B cell (primary cell): ENCODE measurements at places on chromosomes 2 and 18. TPM values are rescaled to one million over a fixed set of nuclear protein-coding genes. Genes with fewer than 3 reads are reported as not detected.

DNA sequence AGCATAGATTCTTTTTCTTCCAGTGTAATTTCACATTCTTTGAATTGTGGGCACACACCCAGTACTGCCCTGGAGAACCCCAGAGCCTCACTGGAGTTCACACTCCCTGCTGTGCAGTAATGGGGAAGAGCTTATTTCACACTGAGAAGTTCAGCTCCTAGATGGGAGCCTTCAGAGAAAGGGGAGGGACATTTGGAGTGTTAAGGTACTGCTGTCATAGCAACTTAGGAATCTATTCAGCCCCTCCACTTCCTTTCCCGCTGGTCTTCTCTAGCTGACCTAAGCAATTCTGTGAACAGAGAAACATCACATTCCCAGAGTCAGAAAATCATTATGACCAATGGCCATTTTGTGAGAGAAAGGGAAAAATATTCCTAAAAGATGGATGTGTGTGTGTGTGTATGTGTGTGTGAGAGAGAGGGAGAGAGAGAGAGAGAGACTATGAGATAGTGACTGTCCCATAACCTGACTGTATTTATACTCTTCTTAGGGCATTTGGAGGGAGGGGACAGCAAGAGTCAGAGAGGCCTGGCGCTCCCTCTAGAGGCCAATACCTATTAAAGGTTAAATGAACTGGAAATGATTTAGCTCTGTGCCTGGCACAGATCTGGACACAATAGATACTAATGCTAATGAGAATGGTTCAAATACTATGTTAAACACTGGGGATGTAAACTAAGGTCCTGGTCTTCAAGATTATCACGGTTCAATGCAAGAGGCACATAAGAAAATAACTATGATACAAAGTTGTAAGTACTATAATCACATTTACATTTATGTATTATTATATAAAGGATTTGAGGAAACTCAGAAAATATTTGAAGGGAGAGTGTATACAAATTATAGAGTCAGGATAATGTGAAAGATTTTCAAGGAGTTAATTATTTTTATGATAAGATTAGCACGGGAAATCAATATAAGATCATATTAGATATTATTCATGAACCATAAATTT lies 41.5 kb upstream of the RPE start:
- no peaks in the 10 kb centered on the region for H3K27me3 ChIP-seq
- peak; percentile 50 for DNase-seq
- H3K36me3 ChIP-seq = no peaks in the 10 kb centered on the region
- H3K4me1 ChIP-seq = no peaks in the 10 kb centered on the region

- H3K27me3 ChIP-seq = no peaks in the 10 kb centered on the region
- H3K4me3 ChIP-seq = peak overlapping the region; percentile 59
- H3K4me1 ChIP-seq = peaks cover 52% of the 10 kb centered on the region
- DNase-seq = no peak
Observed at GRCh38 chr18:44786257-44786656, 105.6 kb downstream of the SETBP1 start.

- no peak overlapping the region for H3K27ac ChIP-seq
- H3K4me1 ChIP-seq = no peaks in the 10 kb centered on the region
- H3K36me3 ChIP-seq = no peaks in the 10 kb centered on the region
- no peak for DNase-seq
- H3K27me3 ChIP-seq = no peaks in the 10 kb centered on the region
Observed at GRCh38 chr2:124046332-124046731, 21.2 kb downstream of the CNTNAP5 start.

DNA sequence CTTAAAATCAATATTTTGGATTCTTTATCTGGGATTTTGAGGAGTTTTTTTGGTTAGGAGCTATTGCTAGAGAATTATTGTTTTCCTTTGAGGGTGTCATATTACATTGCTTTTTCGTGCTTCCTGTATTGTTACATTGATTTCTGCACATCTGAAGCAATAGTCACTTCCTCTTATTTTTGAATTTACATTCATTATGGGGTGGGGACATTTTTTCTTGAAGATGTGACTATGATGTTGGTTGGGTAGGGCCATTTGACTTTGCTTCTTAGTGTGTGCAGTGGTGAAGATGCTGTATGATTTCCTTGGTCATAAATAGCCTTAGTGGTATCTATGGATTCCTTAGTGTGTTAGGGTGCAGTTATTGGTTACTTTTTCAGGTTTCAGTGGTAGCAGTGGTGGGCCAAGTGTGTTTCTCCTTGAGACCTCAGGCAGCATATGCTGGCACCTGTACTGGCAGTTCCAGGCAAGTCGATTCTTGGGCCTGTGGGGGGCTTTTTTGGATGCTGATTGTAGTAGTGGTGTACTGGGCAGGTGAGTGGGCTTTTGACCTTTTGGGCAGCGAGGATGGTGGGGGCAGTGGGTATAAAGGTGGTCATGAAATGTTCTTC lies 61.8 kb downstream of the ARHGAP25 start:
- H3K4me3 ChIP-seq = peak overlapping the region; percentile 1
- no peaks in the 10 kb centered on the region for H3K27me3 ChIP-seq
- H3K36me3 ChIP-seq = peaks cover 86% of the 10 kb centered on the region
- DNase-seq = peak; percentile 71
- H3K4me1 ChIP-seq = peaks cover 68% of the 10 kb centered on the region
- H3K27ac ChIP-seq = peak overlapping the region; percentile 67

POTEJ gene
- polyA plus RNA-seq = not detected in 2 replicates

GPR39 gene
- polyA plus RNA-seq = not detected in 2 replicates

DNA sequence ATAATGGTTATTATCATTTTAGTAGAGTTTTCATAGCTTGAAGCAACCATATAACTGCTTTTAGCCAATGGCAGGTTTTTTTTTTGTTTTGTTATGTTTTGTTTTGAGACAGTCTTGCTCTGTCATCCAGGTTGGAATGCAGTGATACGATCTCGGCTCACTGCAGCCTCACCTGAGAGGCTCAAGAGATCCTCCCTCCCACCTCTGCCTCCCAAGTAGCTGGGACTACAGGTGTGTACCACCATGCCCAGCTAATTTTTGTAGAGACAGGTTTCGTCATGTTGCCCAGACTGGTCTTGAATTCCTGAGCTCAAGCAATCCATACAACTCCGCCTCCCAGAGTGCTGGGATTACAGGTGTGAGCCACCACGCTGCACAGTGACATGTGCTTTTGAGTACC lies 117.5 kb upstream of the GAREM1 start:
- no peaks in the 10 kb centered on the region for H3K4me1 ChIP-seq
- H3K4me3 ChIP-seq = no peak overlapping the region
- H3K36me3 ChIP-seq = no peaks in the 10 kb centered on the region
- no peak for DNase-seq
- peaks cover 4% of the 10 kb centered on the region for H3K27me3 ChIP-seq
- no peak overlapping the region for H3K27ac ChIP-seq

DNA sequence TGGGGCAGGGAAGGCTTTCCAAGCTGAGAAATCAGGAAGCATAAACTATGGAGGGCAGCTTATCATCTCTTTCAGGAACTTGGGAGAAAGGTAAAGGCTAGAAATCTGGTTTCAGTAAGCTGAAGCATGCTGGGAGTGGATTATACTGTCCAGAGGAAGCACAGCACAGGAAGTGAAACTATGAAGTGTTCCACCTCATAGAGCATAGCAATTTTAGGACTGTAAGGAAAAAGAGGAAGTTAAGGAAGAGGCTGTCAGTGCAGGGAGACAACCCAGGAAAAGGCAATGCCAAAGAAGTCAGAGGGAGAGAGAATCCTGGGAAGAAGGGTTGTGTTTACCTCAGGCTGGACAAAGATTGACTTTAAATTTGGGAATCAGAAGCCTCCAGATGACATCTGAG lies 51.9 kb downstream of the EFEMP1 start:
- H3K4me3 ChIP-seq = no peak overlapping the region
- no peaks in the 10 kb centered on the region for H3K36me3 ChIP-seq
- peak; percentile 35 for DNase-seq
- no peak overlapping the region for H3K27ac ChIP-seq
- H3K27me3 ChIP-seq = no peaks in the 10 kb centered on the region

DNA sequence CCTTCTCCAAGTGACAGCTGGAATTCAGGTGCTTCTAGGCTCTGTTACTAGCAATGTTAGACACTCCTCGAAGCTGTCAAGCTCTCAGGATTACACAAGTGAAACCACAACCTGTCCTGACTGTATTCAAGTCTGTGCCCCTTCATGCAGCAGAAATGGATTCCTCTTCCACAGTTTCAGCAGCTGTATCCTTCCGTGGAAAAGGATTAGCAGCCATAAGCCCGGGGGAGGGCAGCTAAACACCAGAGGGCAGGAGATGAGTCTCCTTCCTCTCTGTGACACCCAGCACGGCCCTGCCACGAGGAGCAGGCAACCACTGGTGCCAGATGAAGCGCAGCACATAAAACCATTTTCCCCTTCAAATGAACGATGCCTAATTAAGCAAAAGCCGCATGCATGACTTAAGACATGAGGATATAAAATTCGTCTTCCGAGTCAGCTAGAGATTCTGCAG lies 1.2 kb downstream of the ST3GAL5 start:
- H3K36me3 ChIP-seq = peaks cover 7% of the 10 kb centered on the region
- DNase-seq = peak; percentile 80
- H3K27me3 ChIP-seq = no peaks in the 10 kb centered on the region
- peak overlapping the region; percentile 71 for H3K27ac ChIP-seq
- peaks cover 43% of the 10 kb centered on the region for H3K4me1 ChIP-seq

WDSUB1 gene
- 10.8 and 20.3 TPM in 2 replicates for polyA plus RNA-seq

IL1RN gene
- polyA plus RNA-seq = 0.40 and 0.79 TPM in 2 replicates

DNA sequence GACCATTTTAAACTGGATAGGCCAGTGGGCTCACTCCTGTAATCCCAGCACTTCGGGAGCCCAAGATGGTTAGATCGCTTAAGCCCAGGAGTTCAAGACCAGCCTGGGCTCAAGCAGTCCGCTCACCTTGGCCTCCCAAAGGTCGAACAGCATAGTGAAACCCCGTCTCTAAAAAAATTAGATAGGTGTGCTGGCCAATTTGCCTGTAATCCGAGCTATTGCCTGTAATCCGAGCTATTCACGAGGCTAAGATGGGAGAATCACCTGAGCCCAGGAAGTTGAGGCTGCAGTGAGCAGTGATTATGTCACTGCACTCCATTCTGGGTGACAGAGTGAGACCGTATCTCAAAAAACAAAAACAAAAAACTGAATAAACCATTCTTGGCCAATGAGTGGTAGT lies 52.6 kb upstream of the EMILIN2 start:
- H3K27ac ChIP-seq = no peak overlapping the region
- no peaks in the 10 kb centered on the region for H3K27me3 ChIP-seq
- no peak overlapping the region for H3K4me3 ChIP-seq

DNA sequence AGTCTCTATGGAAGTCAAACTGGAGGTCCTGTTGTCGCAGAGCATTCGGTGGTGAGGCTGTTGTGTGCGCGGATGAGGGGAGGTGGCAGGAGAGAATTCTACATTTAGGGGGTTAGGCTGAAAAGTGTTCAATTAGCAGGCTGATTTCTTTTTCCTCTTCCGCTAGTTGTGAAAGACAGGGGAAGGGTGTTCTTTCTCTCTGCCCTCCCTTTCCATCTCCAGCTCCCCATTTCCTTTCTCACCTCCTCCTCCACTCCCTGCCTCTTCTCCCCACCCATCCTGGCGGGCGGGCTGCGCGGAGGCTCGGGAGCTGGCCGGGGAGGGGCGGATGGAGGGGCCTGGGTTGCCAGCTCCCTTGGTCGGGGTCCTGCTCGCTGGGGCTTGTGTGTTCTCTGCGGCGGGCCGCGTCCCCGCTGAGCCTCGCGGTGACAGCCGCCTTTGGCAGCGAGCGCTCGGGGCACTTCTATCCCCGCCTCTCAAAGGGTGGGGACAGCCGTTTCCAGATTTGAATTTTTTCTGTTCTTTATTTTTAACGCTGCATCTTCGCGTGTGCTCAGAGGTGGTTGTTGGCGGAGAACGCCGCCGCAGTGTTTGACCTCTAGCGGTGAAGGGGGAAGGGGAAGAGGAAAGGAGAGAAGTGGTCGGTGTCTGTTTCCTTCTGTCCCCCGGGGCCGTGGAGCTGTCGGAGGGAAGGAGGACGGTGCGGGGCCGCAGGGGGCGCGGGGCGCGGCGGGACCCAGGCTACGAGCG lies 3.6 kb downstream of the SOX11 start:
- H3K27me3 ChIP-seq = no peaks in the 10 kb centered on the region
- peak overlapping the region; percentile 37 for H3K4me3 ChIP-seq
- no peak overlapping the region for H3K27ac ChIP-seq
- H3K4me1 ChIP-seq = peaks cover 12% of the 10 kb centered on the region
- DNase-seq = peak; percentile 20
- H3K36me3 ChIP-seq = no peaks in the 10 kb centered on the region

DNA sequence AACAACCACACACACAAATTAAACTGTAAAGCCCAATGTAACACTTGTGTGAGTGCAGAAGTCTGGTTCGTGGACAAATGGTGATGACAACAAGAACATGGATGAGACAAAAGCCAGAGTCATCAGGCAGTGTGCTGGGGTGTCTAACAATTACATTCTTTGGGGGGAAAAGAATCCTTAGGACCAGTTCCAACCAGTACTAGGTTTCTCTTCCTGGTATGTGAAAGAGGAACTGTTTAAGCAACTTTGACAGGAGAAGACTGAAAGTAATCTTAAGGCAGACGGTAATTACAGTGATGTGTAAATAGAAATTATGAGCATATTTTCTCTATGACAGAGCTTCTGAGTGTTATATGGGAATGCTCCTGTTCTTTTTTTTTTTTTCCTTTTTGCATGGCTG lies 133.4 kb downstream of the AFF3 start:
- H3K36me3 ChIP-seq = peaks cover 79% of the 10 kb centered on the region
- DNase-seq = no peak
- H3K27ac ChIP-seq = no peak overlapping the region

DNA sequence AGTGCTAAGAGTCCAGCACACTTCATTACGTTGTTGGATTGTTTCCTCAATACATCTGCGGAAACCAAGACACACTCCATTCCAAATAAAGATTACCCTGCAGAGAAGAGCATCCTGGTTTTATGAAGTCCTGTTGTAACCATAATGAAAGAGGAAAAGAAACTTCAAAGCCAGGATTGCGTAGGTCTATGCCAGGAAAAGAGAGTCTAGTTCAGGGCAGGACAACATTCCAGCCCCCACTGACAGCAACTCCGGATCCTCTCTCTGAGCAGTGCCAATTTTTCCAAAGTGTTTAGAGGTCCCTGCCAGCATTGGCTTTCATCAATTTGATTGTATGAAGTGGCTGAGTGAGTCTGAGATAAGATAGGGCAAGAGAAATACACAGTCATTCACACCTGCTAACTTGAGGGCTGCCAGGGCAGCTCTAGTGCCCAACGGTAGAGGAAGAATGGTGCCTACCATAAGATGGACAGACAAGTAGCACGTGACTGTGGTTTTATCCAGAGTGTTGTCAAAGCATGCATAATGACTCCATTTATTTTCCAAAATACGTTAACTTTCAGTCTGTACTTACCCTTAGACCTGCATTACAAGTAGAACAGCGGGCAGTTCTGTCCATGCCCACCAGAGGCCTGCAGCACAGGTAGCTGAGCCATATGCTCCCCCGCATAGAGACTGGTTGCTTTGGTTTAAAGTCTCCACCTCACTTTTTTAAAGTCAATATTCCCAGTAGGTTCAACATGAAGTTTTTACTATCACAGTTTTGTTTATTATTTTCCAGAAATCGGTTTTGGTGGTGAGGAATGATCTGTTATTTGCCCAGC lies 23.7 kb downstream of the PIEZO2 start:
- no peak for DNase-seq
- H3K27ac ChIP-seq = no peak overlapping the region
- no peaks in the 10 kb centered on the region for H3K4me1 ChIP-seq
- no peak overlapping the region for H3K4me3 ChIP-seq
- no peaks in the 10 kb centered on the region for H3K36me3 ChIP-seq

AGBL5 gene
- polyA plus RNA-seq = 9.4 and 10.0 TPM in 2 replicates

GRCh38 chr18:73950116-73950700 lies 197.4 kb downstream of the FBXO15 start:
- H3K27ac ChIP-seq = no peak overlapping the region
- no peaks in the 10 kb centered on the region for H3K36me3 ChIP-seq
- DNase-seq = no peak
- H3K4me1 ChIP-seq = peaks cover 15% of the 10 kb centered on the region

INHA gene
- not detected in 2 replicates for polyA plus RNA-seq

RHBDD1 gene
- 20.6 and 21.2 TPM in 2 replicates for polyA plus RNA-seq
